ENCODE measurements at places on chromosomes 13 and 19. TPM values are rescaled to one million over a fixed set of nuclear protein-coding genes. Genes with fewer than 3 reads are reported as not detected.

- DNase-seq = no peak
Measured at GRCh38 chr19:929891-930258, 4.0 kb downstream of the ARID3A start.

CXCL17 gene
- total RNA-seq = not detected

CBY2 gene
- not detected for total RNA-seq

- no peak for DNase-seq
Measured at GRCh38 chr13:32726374-32727037, 140.3 kb downstream of the PDS5B start.

- peak; percentile 47 for DNase-seq
Measured at GRCh38 chr19:14381689-14382474, 638 bp downstream of the ADGRE5 start.
